ENCODE measurements at places on chromosomes 12 and 14.
A peak's percentile ranks its signal among the peaks of the same experiment; 100 is the strongest.

DNA sequence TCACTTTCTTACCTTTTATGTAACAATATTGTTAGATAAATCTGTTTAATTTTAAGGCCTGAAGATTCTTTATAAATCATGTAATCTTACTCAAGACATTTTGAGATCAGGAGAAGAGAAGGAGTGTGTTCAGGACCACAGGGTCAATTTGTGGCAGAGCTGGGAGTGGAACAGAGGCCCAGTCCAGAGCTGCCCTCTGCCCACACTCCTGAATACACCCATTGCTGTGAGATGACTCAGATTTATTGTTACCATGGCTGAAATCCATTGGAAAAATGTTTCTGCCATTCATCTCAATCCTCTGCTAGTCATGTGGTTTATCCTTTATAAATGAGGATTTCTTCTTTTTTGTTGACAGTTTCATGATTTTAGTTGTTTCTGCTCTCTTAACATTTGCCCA, 100.5 kb upstream of the STXBP6 start:
- DNase-seq = no peak

DNA sequence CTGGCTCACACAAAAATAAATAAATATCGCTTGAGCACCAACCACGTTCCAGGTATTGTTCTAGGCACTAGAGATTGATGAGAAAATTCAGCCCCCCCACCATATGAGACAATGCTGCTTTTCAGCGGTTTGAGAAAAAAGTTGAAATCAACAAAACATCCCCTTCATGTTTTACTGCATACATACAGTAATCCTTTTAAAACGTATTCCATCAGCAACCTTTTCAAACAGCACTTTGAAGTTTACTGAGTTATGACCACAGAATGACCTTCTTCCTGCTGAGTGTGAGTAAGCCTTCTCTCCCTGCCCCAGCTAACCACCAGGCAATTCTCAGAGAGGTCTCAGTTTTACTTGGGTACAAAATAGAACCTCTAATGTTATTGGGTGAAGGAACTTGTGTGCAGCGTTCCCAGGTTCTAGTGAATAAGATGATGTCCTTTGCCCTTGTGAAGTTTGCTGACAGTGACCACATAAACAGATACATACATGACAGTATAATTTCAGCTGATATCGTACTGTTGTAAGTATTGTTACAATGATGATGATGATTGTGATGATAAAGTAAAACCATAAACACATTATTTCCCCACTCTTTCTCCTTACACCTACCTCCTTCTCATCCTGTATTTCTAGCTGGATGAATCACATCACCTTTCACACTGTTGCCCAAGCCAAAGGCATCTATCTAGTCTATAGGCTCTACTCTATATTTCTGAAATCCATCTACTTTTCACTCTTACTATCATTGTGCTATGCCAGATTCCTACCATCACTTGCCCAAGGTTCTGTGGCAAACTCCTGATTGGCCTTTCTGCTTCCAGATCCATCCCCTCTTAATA, 124.4 kb upstream of the KRR1 start:
- peak; percentile 72 for DNase-seq

- no peak for DNase-seq
These were observed 13.7 kb downstream of the REM2 start for GRCh38 chr14:22896760-22897159.

GRCh38 chr14:68779761-68780323, 13.0 kb downstream of the ZFP36L1 start:
- peak; percentile 63 for DNase-seq

DNA sequence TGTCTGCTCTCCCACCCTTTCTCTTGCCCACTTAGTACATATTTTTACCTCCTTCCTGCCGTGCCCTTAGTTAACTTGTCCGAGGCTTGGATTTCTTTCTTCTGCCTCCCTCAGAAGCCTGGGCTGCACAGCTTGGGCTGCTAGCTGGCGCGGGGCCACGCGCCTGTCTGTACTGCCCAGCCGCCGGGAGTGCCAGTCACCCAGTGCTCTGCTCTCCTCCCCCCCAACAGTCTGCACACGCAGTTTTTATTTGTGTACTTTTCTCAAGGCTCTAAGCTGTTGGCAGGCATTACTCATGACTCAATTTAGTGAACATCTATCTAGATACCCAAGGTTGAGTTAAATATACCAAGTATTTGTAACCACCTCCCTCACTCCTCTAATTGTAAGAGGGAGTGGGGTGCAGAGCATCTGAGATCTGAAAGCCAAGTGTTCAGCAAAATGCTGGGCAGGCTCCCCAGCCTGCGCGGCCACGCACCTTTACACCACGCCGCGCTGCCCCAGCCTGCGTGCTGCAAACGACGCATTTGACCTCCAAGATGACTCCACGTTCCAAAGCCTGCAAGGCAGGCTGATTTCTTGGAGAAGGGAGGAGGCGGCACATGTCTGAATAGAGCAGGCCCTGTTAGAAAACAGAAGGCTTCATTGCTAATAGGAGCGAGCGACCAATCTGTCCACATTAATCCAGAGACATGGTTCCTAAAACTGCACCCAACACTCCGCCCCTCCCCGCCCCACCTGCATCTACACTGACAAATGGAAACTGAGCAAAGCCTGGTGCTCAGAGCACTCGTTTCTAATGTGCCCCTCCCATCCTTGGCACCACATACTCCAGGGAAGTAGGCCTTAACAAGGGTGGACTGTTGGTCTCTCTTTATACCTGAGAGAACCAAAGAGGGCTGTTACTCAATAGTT, 18.2 kb upstream of the CACNA2D4 start:
- peak; percentile 24 for DNase-seq

GRCh38 chr14:59332727-59333126, 132.5 kb downstream of the GPR135 start:
- DNase-seq = peak; percentile 92

- DNase-seq = no peak
These were observed 18.9 kb downstream of the MNAT1 start for GRCh38 chr14:60753264-60754119.

GRCh38 chr12:69916544-69917235, 91.7 kb downstream of the MYRFL start:
- no peak for DNase-seq

DNA sequence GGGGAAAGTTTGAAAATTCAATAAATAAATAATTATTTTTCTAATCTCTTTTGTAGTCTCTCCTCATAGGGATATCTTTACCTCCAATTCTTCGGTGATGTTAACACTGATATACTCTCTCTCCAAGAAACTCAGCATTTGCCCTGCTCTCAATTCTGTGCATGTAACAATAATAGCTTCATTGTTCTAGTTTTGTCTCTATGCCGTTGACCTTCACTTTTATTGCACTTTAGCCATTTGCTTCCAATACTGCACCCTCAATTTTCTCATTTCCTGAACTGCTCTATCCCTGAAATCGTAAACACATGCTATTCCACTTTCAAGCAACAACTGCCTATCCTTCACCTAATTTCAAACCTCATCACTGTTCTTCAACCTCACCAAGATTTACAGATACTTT, 645.0 kb downstream of the C12orf50 start:
- DNase-seq = no peak

GRCh38 chr12:95591731-95592130, 40.5 kb upstream of the USP44 start:
- DNase-seq = peak; percentile 43

DNA sequence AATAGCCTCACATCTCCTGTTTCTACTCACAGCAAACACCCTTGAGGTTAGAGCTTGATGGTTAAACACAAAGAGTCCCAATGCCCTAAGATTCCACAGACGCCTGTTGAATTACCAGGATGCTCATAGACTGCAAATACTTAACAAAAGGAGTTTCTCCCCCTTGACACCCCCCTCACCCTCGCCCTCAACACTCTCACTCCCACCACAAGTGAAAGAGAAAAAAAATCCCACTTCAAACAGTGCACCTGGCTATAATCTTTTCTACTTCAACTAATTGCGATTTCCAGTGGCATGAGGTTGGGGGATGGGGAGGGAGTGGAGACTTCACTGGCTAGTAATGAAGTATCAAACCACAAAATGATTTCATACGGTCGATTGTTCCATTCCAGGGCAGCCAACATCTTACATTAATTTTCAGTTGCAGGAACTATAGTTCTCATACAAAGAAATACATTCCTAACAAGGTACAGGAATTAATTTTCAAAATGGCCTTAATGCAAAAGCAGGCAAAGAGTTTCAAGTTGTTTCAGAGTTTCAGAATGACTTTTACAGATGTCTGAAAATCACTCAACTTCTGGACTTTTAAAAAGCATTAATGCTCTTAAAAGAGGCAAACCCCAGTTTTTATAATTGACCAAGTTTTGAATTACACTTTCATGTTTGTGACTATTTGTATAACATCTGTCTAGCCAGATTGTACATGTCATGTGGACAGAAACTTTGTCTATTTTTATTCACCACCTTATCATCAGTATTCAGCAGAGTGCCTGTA, 390.7 kb downstream of the C12orf75 start:
- DNase-seq = no peak

Measured in dermis blood vessel endothelial cell (primary cell).